Hepatic stellate cell (primary cell): ENCODE measurements at places on chromosomes 13 and 19.

GRCh38 chr13:31742097-31742734 is 2.9 kb downstream of the RXFP2 start:
- peak; percentile 23 for DNase-seq

DNA sequence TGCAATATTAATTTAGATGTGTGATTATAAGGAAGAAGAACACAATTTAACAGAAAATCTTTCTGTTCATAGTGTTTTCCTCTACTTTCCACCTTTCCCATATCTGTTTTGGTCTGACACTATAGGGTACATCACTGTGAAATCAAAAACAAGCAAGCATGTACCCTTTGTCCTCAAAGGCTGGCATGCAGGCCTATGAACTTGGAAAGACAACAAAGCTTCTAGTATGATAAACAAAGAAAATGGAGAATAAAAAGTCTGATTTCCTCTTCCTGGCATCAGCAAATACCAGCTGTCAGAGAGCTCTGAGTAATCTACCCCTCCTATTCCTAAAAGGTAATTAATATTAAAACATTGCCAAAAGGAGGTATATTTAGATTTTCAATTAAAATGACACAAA is 5.6 kb upstream of the NEK3 start:
- DNase-seq, result no peak

GRCh38 chr13:41928323-41928722 is 32.6 kb downstream of the VWA8 start:
- no peak for DNase-seq

DNA sequence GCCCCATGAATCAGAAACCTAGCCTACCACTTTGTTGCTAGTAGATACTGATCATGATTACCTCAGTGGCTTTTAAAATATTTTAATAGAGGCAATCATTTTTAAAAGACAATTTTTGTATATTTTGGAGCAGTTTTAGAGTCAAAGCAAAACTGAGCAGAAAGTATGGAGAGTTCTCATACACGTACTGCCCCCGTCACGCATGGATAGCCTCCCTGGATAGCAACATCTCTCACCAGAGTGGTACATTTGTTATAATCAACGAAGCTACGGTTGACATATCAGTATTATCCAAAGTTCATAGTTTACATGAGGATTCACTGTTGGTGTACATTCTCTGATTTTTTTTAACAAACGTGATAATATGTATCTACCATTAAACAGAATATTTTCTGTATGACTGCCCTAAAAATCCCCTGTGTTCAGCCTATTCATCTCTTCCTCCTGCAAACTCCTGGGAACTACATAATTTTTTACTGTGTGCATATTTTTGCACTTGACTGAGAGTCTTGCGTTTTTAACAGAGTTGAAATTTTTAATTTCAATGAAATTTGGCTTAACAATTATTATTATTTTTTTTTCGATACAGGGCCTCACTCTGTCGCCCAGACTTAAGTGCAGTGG is 1436.8 kb upstream of the PCDH9 start:
- no peak for DNase-seq

DNA sequence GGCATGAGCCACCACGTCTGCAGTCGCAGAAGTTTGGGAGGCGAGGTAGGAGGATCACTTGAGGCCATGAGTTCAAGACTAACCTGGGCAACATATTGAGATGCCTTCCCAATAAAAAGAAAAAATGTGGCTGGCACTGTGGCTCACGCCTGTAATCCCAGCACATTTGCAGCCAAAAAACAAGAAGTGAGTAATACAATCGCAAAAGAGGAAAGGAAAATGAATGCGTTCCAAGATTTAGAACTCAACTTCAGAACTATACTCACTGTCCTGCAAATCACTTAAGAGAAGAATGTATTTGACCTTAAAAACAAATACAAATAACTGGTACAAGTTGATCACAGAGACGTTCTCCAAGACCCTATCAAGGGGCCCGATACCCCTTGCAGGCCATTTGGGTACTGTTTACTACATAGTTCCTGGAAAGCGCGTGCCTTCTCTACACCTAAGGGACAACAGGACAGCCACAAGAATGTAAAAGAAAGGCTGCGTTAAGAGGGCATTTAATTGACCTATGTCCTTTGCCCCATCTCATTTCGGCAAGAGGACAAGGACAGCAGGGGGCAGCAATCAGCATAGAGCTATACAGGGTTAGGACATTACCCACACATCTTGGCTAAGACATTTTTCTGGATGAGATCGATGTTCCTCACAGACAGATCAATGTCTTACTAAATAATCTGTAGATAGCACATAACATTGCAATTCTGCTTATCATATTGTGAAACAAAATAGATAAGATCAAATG is 41.3 kb downstream of the FLT3 start:
- no peak for DNase-seq
